ENCODE measurements at places on chromosomes 5 and 9.

DNA sequence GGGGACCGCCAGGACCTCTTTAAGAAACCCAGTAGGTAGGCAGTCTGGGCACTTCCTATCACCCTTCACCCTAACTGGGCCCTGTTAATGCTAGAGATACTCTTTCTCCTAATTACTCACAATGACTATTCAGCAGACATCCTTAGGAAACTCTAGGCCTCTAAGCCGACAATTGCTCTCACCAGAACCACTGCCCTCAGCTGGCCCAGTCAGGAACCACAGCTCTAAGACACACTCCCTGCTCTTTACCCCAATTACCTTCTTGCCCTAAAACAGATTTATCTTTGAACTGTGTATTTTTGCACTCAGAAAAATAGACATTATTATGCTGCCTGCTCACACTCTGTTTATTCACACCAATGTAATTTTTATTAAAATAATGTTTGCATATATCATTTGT, 432.6 kb upstream of the SLC30A5 start:
- DNase-seq = no peak

- no peak for DNase-seq
Measured at GRCh38 chr9:7770111-7770510, 29.5 kb downstream of the DMAC1 start.

GRCh38 chr5:147675168-147675567, 107.4 kb downstream of the JAKMIP2 start:
- DNase-seq = no peak

GRCh38 chr5:103450333-103451061, 112.1 kb downstream of the NUDT12 start:
- peak; percentile 77 for DNase-seq

DNA sequence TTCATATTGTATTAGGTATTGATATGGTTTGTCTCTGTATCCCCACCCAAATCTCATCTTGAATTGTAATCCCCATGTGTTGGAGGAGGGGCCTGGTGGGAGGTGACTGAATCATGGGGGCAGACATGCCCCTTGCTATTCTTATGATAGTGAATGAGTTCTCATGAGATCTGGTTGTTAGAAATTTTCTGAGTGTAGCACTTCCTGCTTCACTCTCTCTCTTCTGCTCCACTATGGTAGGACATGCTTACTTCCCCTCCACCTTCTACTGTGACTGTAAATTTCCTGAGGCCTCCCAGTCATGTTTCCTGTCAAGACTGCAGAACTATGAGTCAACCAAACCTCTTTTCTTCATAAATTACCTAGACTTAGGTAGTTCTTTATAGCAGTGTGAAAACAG, 187.4 kb upstream of the SLC24A2 start:
- DNase-seq = no peak

- DNase-seq = peak; percentile 87
Measured at GRCh38 chr9:14221558-14221957, 92.4 kb downstream of the NFIB start.

- DNase-seq = peak; percentile 84
Measured at GRCh38 chr5:98309785-98310598, 463.5 kb upstream of the RGMB start.

DNA sequence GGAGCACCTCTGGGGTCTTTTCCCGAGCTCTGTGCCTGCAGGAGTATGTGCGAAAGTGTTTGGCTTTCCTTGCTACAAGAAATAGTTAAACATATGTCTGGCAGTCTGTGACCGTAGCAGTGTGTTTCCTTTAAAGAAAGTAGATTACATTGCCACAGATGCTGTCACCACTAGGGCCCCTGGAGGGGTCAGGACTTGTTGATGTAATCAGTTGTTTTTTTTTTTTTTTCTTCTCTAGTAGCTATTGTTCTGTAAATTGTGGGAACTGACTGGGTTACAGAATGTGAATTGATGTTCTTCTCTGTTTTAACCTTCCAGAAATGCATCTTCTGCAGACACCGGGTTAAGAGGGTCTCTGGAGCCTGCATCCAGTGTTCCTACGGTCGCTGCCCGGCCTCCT, 345.6 kb downstream of the KDM4C start:
- DNase-seq = no peak

DNA sequence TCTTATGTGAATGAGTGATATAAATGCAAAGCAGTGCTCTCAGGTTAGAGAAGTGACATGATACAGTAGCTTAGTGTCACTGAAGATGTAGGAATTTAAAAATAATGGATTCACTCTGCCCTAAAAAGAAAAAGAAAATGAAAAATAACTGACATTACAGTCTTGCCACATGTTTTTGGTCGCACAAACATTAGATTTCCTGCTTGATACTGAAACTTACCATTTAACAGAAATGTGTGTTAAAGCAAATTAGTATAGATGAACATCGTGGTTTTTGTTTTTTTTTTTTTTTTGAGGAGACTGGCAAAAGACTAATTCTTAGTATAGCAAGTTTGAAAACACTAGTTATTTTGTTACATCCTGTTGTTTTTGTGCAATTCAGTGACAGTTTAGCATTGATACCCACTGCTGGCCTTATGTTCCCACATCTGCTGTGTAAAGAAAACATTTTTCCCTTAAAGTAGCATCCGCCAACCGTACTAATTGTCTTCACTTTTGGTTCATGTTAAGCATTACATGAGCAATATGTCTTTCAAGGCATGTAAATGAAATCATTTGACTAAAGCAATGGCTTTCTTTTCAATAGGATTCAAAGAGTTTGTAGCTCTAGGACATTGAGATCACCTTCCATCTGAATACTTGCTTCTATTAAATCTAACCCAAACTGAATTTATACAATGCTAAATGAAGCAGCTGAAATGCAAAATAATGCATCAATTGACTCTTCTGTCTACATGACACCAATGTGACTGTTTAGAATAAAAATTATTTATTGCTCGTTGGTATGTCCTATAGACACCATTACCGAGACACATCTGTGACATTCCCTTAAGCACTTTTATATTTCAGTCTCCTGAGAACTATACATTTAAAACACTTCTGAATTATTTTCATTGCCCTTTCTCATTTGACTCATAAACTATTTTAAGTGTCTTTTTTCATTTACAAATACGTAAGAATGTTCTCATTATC, 859.1 kb downstream of the MAT2B start:
- DNase-seq = no peak

GRCh38 chr5:103466495-103466894, 96.1 kb downstream of the NUDT12 start:
- peak; percentile 70 for DNase-seq

- peak; percentile 90 for DNase-seq
Measured at GRCh38 chr9:35729700-35730485, 2.1 kb downstream of the TLN1 start.

- DNase-seq = no peak
Measured at GRCh38 chr5:105630803-105631202, 2039.9 kb downstream of the EFNA5 start.

- DNase-seq = no peak
Measured at GRCh38 chr9:128226412-128226801, 23.2 kb downstream of the DNM1 start.

- no peak for DNase-seq
Measured at GRCh38 chr9:84804951-84805694, 135.6 kb downstream of the NTRK2 start.

DNA sequence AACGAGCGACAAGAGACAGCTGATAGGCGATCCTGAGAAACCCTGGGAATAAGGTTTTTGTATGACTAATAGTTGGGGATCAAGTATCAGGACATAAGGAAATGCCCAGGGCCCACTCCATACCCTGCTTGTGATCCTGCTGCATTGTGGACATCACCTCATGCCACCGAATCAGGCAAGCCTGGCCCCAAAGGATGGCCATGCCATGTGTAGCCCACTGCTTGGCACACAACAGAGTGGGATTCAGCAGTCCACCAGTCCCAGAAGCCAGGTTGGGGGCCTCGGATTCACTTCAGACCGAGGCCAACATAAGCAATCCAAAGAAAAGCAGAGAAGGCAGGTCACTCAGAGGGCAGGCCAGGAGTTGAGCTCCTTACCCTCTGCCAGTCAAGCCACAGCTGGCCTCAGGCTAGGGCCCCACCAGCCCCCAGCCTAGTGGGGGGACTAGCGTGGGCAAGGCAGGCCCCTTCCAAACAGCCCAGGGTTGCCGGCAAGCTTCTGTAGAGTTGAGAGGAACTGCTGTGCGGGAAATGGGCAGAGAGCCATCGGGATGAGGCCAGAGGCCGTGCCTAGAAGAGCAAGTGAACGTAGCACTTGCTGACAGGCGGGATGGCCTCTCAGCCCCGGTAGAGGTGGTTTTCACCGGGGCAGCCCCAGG, 5.0 kb downstream of the NOP16 start:
- DNase-seq = no peak

GRCh38 chr9:124615100-124615742, 108.0 kb upstream of the NR5A1 start:
- DNase-seq = no peak

- no peak for DNase-seq
Measured at GRCh38 chr9:3507395-3508077, 18.3 kb downstream of the RFX3 start.

GRCh38 chr5:14240359-14240758, 97.2 kb downstream of the TRIO start:
- DNase-seq = peak; percentile 79

DNA sequence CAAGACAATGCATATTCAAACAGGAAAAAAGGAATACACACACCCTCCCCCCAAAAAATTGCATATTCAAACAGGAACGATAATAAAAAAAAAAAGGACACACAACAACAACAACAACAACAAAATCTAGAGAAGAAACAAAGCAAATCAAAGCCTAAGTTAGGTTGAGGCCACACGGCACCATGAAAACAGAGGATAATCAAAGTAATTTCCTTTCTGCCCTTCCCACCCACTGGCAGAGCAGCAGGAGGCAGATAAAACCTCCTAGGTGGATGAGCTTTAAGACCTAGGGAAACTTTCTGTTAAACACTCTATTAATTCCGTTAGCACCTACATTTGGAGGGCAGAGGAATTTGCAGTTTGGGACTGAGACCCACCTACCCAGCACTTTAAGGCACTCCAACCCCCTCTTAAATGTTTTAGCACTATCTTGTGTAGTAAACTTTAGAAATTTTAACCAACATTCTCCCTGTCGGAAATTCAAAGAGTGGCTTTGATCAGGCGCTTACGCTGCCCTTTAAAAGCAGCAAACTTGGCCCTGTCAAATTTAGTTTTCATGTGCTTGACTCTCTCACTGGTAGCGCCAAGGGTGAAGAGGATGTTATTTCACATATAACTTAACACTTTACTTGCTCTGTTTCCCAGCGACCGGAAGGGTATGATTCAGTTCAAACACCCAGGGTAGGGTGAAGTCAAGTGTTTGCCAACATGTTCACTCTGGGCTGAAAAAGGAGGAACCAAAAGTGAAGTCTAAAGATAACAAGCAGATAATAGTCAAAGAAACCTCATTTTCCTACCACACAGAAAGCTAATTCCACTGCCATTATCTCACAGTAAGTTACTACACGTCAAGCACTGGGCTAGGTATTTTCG, 9.2 kb downstream of the ENC1 start:
- peak; percentile 25 for DNase-seq

GRCh38 chr9:123795336-123795735, 134.6 kb downstream of the DENND1A start:
- DNase-seq = no peak

DNA sequence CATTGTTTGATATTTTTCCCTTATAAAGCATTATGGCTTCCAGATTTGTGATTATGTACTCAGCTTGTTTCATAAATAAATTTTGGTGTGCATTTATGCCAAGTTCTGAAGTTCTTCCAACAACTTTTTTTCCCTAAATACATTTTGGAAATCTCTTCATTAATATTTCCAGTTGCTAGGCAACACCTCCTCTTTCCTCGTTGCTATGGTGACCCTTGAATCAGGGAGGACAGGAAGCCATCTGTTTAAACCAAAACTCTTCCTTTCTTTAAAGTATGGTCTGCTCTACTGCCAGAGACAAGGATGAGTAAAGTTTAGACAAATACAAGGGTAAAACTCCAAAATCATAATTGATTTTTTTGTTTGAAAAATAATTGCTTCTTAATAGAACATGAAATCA, 779.3 kb downstream of the CDH9 start:
- no peak for DNase-seq

GRCh38 chr5:127187706-127188105, 102.9 kb upstream of the MEGF10 start:
- DNase-seq = peak; percentile 7

DNA sequence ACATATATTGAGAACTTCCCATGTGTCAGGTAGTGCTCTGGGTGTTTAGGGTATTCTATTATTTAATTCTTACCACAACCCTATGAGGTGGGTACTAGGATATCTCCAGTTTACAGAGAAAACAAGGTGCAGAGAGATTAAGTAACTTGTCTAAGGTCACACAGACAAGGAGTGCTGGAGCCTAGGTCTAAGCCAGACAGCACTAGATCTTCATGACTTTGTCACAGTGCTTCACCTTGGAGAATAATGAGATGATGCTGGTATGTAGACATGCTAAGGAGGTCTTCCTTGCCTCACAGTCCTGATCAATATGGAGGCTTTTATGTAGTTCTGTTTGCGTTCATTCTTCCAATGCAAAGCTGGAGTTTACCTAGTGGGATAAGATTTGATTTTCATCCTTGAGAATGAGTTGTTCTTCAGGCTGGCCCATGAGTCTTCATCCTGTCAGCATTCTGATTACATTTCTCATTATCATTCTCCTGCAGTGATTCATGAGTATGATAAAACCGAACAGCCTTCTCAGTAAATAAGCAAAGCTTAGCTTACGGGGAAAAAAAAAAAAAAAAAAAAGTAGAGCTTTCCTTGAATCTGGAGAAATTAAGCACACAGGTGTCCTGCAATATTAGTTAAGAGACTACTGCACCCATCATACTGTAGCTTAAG, 176.3 kb downstream of the C9orf152 start:
- peak; percentile 81 for DNase-seq

DNA sequence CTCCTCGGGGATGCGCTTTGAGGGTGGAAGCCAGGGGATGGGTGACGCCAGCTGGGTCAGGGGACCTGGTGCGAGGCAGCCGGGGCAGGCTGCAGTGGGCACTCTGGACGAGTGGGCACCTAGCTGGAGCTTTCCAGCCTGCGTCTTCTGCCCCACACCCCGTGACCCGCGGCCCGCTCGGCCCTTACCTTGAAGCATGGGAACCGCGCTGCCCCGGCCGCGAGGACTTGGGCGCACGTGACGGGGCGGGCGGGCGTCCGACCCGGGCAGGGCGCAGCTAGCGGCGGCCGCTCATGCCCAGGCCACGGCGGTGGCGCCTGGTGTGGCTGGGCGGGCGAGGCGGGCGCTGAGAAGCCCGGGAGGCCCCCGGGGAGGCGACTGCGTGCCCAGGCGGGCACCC, 300 bp downstream of the FAM163B start:
- no peak for DNase-seq

DNA sequence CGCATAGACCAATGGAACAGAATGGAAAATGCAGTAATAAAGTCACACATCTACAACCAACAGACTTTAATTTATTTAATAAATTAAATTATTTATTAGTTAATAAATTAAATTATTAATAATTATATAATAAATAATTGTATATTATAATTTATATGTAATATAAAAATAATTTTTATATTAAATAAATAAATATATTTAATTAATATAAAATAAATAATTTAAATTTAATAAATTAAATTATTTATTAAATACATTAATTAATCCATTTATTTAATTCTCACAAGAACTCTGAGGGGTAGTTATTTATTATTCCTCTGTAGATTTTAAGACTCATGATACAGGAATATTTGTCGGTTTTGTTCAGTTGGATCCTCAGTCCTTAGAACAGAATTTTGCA, 176.1 kb upstream of the ADAMTS19 start:
- no peak for DNase-seq

- peak; percentile 40 for DNase-seq
Measured at GRCh38 chr5:68540798-68541590, 325.4 kb downstream of the PIK3R1 start.

Measured in adipocyte (in vitro differentiated cells).